ENCODE measurements at places on chromosomes 2 and 18.

DNA sequence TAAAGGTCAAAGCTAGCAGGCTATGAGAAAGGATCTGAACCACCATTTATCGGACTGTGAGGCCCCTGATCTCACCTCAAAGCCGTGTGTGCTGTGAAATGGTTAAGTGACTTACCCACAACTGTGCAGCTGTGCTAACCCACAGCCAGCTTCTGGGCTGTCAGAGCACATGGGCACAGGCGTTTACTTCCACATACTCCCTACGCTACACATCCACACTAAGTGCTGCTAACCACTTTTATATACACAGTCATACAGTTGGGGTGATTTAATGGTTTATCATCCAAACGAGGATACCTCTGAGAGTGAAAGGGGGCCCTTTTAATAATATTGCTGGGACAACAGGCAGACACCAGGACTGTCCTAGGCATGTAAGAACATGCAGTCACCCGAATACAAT is 37.3 kb downstream of the CYRIA start:
- DNase-seq: no peak

DNA sequence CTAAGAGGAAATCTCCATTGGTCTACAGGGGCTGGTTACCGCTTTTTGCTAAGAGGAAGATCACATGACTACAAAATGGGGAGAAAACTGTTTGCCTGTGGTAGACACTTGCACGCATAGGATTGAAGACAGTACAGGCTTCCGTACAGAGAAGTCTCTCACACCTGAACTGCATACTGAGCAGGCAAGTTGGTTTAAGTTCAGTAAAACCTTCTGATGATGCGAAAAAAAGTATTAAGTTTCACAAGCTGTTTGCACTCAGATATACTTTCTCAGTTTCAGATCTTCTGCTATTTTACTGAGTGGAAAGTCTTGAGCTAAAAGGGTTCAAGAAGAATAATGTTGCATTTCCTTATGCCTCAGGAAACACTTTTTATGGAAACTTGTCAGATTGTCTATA is 292.2 kb upstream of the MC4R start:
- no peak for DNase-seq

- DNase-seq: no peak
Observed at GRCh38 chr2:128286011-128286721, 32.5 kb downstream of the HS6ST1 start.

- no peak for DNase-seq
Observed at GRCh38 chr2:188219541-188219940, 72.1 kb upstream of the GULP1 start.

GRCh38 chr2:230872968-230873660 is 8.4 kb downstream of the ITM2C start:
- DNase-seq: no peak

DNA sequence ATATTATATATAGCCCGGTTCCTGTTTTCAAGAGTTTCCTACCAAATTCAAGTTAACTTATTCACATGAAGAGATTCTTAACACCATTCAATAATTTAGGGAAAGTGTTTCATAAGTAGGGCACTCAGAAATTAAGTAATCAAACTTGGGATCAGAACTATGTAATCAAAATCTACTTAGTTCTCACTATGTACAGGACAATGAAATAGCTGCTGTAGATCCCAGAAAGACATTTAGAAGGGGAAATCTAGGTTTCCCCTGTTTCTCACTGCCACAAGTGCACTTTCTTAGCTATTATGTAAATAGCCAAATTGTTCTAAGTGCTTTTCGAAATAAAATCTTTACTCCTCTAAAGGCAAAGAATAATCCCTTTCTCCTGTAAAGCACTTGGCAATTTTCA is 493.6 kb upstream of the SETBP1 start:
- no peak for DNase-seq

DNA sequence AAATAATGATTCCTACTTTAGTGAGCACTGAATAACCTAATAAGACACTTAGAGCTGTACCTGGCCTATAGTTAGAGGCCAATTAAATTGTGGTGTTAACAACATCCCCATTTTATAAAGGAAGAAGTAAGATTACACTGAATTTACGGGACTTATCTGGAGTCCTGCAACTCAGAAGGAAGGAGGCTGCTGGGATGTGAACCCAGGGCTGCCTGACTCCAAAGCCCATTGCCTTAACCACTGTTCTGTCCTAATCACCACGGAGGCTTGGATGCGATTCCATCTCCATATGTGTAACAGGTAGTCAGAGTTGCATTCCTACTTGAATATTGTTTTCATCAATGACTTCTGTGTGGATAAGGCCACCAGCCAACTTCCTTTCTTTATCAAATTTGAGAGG is 168.9 kb downstream of the SOCS6 start:
- DNase-seq: no peak

GRCh38 chr18:45954070-45954934 is 12.8 kb downstream of the EPG5 start:
- DNase-seq: no peak

DNA sequence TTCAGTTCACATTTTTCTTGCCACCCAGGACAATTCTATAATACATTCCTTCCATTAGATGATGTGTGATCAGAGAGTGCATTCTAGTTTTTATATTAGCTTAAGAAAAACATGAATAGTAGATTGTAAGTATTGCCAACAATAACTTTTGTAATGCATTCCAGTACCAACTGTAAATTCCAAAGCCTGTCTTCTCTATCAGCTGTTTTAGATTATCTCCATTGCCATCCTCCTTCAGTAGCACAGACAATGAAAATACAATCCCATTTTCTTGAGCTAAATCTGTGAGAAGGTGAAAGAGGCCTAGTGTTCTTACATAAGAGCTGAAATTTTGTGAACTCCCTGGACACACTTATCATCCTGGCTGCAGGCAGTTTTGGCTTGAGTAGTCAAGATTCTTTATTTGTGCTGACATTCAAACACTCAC is 103.9 kb downstream of the CCBE1 start:
- DNase-seq: no peak

GRCh38 chr2:63050334-63051041 is at the start of gene OTX1:
TSS of gene OTX1 (plus strand) at chr2:63050830. CDS start at chr2:63052991, 2,161 bp downstream.
- peak; percentile 62 for DNase-seq

- DNase-seq: no peak
Observed at GRCh38 chr2:23803264-23803964, 123.5 kb downstream of the ATAD2B start.

DNA sequence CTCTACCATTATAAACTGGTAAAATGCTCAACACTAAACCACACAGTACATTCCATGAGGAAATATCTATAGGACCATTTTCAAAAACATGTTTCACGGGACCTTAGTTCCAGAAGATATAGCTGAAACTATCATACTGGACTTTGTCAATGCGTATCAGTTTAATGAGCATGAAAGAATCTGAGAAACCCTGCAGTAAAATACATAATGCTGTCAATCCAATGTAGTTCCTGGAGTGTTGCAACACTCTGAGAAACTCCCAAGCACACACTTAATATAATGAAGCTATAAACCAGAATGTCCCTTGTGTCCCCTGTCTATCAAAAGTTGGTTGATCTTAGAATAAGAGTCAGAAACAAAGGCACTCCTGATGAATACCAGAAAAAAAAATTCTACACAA is 16.2 kb downstream of the IWS1 start:
- no peak for DNase-seq

DNA sequence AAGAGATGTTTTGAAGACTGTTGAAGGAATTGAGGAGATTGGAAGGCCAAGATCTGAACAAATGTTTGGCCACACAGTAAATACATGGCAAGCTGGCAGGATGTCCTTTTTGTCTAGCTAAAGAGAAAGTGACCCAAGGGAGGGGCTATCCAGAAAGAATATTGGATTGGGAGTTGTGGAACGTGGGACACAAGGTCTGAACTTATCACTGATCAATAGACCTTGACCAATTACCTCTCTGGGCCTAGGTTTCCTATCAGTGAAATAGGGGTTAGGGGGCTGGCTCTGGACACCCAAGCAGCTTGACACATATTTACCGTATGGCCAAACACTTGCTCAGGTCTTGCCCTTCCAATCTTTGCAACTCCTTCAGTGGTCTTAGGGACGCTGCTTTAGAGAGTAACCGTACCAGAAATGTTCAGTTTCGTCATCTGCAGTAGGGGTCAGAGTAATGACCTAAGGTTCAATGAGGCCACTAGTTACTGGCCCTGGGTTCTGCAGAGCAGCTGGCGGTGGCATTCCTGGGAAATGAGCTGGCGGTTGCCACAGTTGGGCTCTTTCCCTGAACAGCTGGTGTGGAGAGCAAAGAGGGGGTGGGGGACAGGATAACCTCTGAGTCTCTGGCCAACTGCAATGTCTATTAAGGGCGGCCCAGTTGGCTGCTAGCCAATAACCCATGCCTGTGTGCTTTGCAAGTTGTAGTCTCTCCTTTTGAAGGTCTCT is 70.1 kb upstream of the STPG4 start:
- no peak for DNase-seq

DNA sequence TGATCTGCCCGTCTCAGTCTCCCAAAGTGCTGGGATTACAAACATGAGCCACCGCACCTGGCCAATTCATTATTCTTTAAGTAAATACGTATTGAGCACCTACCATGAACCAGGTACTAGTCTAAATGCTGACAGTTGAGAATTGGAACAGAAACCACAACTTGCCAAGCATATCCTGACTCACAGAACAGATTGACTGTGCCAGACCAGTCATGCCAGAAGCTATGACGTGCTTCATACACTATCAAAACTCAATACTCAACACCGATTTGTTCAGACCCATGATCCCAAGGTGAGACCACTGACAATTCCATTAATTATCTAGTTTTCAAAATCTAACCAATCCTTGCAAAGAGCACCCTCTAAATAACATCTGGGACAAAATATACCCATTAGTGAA is 148.6 kb downstream of the B3GNT2 start:
- no peak for DNase-seq

DNA sequence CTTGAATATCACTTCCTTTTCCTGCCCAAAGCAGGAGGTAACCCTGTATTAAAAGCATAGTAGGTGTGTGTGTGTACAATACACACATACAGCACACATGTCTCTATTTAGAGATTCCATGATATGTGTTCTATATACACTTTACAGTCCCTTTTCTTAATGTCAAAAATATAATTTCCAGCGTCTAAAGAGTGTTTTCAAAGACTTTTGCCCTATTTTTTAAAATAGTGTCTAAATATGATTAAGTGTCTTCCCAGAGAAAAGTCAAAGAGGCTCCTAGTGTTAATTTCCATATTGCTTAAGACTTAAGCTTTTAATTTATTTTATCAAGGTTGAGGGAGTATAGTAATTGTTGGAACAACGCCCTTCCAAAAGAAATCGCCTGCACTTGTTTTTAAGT is 420.3 kb upstream of the POU3F3 start:
- DNase-seq: no peak

DNA sequence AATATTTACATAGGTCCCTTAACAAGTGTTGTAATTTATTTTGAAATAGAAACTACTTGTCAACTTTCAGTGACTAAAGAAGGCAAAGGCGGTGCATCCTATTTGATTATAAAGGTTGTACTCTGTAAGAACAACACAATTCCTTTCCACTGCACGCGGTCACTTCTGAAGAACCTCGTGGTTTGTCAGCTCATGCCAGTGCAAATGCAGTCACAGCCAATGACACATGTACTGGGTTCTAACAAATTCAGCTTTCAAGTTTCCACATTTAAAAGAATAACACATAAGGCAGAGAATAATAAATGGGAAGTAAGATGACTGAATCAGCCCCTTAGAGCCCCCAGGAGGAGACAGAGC is 39.7 kb downstream of the CYB5A start:
- peak; percentile 5 for DNase-seq

- no peak for DNase-seq
Observed at GRCh38 chr2:28322981-28323396, 69.7 kb upstream of the FOSL2 start.

DNA sequence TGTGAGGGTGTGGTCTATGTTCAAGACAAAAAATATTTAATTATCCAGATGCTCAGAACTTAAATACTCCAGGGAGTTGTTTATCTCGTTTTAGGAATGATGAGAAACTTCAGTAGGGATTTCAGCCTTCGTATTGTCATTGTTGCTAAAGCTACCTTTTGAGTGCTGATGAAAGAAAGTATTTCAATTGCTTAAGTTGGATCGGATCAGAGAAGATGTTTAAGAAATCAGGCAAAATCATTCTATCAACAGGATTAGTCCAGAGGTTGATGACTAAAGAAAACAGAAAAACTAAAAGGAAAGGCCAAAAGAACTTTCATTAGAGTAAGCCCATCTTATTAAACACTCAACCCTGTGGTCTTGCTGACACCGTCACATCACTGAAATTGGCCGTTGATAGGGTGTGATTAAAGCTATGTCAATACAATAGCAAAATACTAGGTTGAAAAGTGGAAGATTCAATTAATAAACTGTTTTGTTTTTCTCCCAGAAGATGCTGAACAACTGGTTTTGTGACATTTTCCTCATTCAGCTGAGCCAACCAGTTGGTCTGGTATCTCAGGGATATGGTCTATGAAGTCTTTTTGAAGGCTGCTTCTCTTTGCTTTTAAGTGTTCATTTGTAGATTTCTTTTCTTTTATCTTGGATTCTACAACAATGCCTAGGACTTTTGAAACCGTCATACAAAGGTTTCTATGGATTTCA is 551.7 kb downstream of the SLC4A3 start:
- DNase-seq: no peak

DNA sequence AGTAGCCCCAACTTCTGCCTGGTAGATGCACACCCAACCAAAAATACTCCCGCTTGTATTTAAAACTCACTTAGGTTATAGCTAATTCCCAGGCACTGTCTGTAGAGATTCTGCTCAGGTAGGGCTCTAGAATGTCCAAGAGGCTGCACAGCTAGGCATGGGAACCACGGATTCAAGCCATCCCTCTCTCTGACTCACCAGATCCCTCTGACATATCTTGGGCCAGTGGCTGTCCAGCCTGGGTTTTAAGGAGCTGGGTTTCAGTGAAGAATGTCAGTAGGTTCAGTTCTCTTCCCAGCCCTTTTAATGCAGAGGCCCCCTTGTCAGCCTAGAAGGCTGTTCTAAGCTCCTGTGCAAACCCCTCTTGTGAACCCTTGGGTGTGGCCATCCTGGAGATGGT is 15.9 kb upstream of the IL1R1 start:
- DNase-seq: no peak

DNA sequence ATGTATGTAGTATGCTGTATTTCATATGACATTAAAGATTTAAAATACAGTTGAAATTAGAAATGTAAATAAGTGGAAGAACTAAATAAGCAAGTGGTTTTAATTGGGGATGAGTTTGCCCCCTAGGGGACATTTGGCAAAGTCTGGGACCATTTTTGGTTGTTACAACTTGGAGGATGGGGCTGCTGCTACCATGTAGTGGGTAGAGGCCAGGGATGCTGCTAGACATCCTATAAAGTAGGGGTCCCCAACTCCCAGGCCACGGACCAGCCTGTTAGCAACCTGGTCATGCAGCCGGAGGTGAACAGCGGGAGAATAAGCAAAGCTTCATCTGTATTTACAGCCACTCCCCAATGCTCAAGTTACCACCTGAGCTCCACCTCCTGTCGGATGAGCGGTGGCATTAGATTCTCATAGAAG is 27.9 kb upstream of the ASNSD1 start:
- no peak for DNase-seq

GRCh38 chr2:10427618-10427949 is 20.5 kb downstream of the ODC1 start:
- DNase-seq: no peak

GRCh38 chr18:35861367-35862118 is 110.9 kb upstream of the RMP24 start:
- DNase-seq: no peak
